ENCODE measurements at places on chromosomes 4 and X.

- no peak for DNase-seq
Measured at GRCh38 chr4:117801756-117802155, 232.5 kb upstream of the NDST3 start.

GRCh38 chrX:79081895-79082512, 62.5 kb upstream of the GPR174 start:
- no peak for DNase-seq

DNA sequence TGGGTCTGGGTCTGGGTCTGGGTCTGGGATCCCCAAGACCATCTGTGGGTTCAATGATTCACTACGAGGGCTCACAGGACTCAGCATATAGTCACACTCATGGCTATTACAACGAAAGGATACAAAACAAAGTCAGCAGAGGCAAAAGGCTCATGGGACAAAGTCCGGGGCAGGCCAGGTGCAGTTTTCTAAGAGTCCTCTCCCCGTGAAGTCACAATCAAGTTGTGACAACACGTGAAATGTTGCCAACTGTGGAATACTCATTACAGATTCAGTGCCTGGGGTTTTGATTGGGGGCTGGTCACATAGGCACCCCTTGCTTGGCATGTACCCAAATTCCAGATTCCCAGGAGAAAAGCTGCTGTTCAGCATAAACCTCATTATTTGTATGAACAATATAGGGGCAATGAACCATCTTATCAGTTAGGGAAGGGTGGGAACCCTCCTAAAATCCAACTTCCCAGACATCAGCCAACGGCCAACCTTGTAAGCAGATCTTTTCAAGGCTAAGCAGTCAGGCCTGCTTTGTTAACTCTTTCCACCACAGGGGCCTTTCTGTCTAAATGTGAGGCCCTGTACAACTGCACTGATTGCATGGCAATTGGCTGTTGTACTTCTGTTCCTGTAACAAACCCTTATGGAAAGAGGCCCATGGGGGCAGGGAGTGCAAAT, 58.2 kb upstream of the DIPK2B start:
- DNase-seq: no peak

DNA sequence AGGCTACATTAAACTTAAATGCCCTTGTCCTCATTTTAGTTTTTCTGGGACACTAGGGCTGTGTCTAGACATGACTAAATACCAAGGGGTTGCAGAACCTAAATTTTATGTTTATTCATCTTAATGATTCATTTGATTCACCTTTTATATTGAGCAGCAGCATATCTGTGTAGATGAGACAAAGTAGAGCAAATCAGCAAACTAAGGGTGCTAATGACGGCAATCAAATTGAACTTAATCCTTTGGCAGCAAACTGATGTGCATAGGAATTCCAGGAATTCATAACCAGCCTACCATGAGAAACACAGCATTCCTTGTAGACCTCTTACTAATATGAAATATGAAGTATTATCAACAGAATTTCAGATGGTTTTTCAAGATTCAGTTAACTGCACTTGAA, 25.1 kb downstream of the EPHA5 start:
- no peak for DNase-seq

DNA sequence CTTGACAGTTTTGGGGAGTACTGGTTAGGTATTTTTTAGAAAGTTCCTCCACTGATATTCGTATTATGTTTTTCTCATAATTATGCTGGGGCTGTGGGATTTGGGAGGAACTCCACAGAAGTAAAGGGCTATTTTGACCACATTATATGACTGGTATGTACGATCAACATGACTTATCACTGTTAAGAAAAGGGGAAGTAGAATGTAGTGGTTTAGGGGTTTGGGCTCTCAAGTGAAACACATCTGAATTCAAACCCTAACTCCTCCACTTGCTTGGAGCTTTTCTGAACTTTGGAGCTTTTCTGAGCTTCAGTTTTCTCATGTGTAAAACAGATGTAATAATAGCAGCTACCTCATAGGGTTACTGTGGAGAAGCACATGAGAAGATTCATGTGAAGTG, 96.4 kb upstream of the C1GALT1C1 start:
- DNase-seq: no peak

GRCh38 chr4:48489683-48490011, 405 bp upstream of the ZAR1 start:
- no peak for DNase-seq

DNA sequence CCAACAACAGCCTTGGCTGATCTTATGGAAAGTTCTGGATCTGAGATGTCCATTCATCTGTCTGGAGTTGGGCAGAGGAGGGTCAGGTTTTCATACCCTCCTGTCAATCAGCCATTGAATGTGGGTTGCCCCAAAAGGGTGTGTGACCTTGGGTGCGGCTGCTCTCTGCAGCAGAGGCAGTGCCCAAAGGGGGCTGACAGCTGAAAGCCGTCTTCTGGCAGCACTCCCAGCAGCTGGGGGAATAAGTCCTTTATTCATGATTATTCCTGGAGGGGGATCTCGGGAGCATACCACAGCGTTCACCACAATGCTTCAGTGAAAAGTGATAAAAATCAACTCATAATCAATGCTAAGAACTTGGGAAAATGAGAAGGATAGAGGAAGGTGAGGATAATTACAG, 54.7 kb downstream of the OTC start:
- DNase-seq: no peak

- DNase-seq: no peak
Measured at GRCh38 chr4:80115368-80116181, 42.5 kb upstream of the ANTXR2 start.

GRCh38 chrX:39749728-39750127, 348.0 kb downstream of the BCOR start:
- DNase-seq: no peak

GRCh38 chr4:7766086-7766485, 173.6 kb downstream of the AFAP1 start:
- DNase-seq: no peak

DNA sequence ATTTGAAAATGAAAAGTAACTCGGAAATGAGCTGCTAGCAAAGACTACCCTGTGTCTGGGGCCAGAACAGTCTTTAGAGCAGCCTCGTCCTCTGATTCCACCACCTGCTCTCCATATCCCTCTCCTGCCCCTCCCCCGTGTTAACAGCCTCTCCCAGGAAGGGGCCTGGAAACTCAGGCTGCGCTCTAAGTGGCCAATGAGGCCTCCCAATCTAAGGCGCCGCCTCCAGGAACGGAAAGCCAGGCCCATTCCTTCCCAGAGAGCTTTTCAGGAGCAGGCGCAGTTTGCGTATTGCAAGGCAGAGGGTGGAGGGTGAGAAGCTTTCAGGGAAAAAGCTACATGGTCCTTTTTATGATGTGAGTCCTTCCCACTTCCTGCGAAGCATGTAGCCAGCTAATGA, 31.2 kb downstream of the RS1 start:
- no peak for DNase-seq

- DNase-seq: no peak
Measured at GRCh38 chr4:182022909-182023308, 220.3 kb upstream of the TENM3 start.

GRCh38 chr4:26609391-26609790, 25.5 kb downstream of the TBC1D19 start:
- DNase-seq: no peak

DNA sequence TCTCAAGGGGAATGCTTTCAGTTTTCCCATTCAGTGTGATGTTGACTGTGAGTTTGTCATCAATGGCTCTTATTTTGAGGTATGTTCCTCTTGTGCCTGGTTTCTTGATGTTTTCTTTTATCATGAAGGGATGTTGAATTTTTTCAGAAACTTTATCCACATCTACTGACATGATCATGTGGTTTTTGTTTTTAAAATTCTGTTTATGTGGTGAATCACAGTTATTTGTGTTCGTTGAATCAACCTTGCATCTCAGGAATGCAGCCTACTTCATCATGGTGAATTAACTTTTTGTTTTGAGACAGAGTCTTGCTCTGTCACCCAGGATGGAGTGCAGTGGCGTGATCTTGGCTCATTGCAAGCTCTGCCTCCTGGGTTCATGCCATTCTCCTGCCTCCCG, 263.1 kb upstream of the KLF3 start:
- DNase-seq: no peak

GRCh38 chrX:16312761-16313623, 145.7 kb downstream of the MAGEB17 start:
- DNase-seq: no peak

DNA sequence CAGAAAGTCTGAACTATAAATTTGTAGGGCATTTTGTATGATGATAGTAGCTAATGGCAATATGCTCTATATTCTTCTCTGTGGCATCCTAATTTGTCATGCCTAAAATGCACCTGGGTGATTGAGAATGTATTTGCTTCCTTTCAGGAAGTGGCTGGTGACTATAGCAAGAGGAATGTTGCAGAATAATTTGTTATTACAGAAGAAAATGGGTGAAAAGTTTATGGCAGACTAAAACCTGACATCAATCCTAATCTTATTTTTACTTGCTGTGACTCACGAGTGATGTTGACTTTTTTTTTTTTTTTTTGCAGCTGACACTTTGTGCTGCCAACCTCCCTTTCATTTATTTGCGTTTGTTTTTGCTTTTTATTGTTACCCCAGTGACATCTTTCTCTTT, 141.1 kb downstream of the MSL3 start:
- DNase-seq: no peak

DNA sequence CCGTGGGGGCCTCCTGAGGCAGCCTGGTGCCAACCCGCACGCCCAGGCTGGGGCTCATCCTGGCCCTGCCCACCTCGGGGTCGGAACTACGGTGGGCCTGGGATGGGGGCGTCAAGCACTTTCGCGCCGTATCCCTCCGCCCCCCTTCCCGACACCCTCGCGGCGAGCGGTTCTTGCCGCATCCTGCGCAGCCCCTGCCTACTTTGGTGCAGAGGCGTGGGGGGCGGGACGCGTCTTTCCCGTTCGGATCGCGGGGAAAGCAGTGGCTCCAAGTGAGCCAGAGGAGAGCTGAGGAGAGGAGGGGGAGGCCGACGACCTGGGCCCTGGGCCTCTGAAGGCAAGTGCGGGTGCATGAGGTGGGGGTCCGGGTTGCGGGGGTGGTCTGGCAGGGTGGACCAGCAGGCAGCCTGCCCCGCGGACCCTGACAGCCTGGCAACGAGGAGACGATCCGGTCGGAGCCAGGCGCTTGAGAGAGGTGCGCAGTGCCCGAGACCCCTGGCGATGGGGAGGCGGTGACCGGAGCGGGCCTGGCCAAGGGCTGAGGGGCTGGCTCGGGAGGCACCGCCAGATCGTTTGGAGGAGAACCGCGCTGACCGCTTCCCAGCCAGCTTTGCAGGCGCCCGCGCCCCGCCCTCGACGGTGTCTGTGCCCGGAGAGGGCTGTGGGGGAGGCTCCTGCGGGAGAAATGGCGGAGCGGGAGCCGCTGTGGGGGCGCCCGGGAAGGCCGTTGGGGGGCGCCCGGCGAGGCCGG, at the start of gene GPRASP2:
GPRASP2 (plus strand) TSS at position 233 of the 751 bp plus-strand sequence. CDS start 2,422 bp downstream, outside the sequence.
- DNase-seq: peak; percentile 9

- DNase-seq: no peak
Measured at GRCh38 chr4:127140306-127140705, 492.5 kb upstream of the INTU start.

GRCh38 chr4:124431653-124432192, 280.8 kb downstream of the ANKRD50 start:
- DNase-seq: no peak

DNA sequence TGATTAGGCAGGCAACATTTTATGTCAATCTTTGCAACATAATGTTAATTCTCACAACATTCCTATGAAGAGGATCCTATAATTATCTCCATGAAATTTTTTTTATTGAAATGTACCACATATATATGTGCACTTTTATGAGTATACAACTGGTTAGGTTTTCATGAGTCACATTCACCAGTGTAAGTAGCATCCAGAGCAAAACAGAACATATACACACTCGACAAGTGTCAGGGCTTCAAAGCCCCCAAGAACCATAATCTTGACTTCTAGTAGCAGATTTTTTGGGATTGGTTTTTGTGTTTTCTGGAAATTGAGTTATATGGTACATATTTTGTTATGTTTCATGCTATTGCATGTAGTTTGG, 62.4 kb downstream of the ARHGAP10 start:
- DNase-seq: no peak

DNA sequence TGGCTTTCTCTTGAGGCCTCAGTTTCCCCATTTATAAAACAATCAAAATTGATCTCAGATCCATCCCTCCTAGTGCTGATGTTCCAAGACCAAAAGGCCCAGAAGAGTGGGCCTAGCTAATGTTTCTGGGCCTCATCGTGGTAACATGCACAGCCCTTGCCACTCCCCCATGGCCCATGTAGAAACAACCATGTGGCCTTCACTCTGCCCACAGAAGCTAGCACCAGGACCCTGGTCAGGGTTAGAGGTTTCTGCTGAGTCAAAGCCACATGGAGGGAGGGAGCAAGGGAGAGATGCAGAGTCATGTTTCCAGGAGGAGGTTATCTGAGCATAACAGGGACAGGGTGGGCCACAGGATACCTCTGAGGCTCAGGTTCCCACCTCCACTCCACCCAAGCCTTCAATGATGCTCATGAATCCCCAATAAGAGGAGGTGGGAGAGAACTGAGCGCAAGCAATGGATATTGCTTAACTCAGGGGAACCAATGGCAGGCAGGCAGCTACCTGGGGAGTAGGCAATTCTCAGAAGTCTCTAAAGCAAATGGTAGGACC, 16.9 kb downstream of the OTUD5 start:
- no peak for DNase-seq

- no peak for DNase-seq
Measured at GRCh38 chrX:8314881-8315280, 143.8 kb upstream of the VCX2 start.

DNA sequence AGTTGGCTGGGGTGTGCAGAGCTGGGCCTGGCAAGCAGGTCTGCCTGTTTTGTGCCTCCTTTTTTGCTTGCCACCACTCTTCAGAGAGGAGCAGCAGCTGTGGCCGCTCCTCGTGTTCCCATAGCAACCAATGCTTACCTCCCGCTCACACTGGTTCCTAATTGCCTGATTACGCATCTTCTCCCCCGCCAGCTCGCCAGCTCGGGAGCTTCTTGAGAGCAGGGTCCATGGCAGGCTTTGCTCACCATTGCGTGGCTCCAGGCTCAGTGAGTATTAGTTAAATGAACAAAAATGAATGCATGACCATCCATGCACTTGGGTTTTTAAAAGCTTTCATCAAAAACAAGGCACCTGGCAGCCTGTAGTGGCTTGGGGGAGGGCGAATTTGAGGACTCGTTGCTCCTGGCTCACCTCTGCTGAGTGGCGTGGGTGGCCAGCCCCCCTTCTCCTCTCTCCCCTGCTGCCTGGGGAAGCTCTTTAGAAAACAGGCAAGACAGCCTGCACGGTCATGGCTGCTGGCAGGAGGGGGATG, 14.2 kb upstream of the PJA1 start:
- DNase-seq: no peak

DNA sequence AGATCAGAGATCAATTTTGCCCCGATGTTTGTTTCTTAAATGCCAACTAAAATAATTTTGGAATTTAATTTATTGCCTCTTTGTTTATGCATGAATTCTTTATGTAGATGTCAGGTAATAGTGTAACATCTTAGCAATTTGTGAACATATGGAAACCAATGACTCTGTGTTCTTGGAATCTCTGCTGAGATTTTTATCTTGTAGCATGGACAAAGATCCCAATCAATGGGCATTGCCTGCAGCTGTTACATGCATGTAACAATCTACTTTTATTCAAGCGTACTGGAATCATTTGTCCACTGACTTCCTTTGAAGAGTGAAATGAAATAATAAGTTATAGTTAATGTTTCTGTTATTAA, 61.6 kb upstream of the ARSJ start:
- DNase-seq: no peak

GRCh38 chr4:76106442-76106841, 31.9 kb downstream of the ART3 start:
- DNase-seq: no peak

- no peak for DNase-seq
Measured at GRCh38 chr4:6319530-6320150, 50.0 kb downstream of the WFS1 start.

- DNase-seq: no peak
Measured at GRCh38 chrX:53595266-53595810, 91.2 kb downstream of the HUWE1 start.

Measured in activated naive CD4-positive, alpha-beta T cell treated with Interleukin-2 at 50 U/mL for 16 hours (primary cell).